ENCODE measurements at places on chromosomes 12 and 14.

DNA sequence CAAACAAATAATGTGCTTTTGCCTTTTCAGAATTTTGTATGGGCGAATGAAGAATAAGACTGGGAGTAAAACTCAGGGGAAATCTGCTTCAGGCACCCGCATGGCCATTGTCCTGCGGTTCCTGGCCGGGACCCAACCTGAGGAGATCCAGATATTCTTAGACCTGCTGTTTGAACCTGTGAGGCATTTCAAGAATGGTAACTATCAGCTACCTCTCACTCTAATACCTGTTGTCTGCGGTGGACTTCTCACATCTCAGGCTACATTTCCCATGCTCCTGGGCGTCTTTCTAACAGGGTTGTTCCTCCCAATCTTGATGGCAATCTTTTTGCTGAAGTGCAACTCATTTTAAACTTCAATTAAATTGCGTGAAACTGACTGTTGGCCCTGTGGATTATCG, 47.1 kb downstream of the UTP20 start:
- DNase-seq, result no peak

DNA sequence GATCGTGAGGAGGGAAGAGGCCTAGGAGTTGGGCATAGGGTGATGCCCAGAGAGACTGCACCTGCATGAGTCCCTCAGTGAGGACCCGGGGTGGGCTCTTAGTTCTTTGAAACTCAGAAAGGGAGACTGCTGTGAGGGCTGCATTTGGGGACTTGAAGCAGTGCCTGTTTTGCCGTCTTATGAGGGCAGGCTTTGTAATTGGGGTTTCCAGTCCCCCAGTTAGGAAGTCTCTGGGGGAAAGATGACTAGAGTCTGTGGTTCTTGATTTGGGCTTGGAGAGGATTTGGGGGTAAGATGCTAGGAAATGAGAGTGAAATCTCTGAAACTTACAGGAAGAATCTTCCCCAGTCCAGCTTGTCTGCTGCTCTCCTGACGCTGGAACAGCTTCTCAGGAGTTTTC, 99.6 kb downstream of the ARF6 start:
- DNase-seq, result no peak

DNA sequence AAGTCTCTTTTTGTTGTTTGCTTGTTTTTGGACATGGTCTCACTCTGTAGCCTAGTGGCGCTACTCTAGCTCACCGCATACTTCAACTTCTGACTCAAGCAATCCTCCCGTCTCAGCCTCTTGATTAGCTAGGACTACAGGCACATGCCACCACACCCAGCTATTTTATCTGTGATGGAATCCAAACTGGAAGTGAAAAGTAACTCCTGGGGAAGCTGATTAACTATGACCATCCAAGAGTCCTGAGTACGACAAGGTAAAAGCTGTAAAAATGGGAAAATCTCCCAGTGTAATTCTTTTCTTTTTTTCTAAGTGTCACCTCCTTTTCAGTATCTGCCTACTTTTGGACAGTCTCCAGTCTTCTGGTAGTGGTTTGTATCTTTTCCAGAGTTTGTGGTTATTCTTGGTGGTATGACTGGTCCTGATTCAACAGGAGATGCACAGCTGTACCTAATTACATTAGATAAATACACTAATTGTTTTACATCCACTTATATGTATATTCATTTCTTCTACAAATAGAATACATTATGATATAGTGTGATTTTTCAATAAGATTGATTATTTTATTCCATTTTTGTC, 97.8 kb downstream of the SLC6A15 start:
- DNase-seq, result no peak

DNA sequence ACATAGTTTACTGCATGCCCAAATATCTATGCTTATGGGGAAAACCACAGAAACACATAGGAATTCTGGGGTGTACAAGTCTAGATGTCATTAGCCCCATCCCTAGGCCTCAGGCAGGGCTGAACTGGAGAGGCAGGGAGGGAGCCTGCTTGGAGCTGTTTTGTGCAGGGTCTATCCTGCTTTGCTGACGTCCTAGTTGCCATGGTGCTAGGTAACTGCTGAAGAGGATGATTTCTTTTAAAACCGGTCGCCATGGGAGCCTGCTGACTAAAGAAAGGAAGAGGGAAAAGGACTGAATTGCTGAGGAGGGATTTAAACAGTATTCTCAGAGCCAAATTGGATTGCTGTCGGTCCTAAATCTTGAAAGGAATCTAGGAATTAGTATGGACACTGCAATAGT, 10.7 kb downstream of the GPR19 start:
- DNase-seq, result no peak

Measured in activated B cell treated with CpG ODN at 0.5 μM for 24 hours (primary cell).